ENCODE measurements at places on chromosomes 11 and 22.

DNA sequence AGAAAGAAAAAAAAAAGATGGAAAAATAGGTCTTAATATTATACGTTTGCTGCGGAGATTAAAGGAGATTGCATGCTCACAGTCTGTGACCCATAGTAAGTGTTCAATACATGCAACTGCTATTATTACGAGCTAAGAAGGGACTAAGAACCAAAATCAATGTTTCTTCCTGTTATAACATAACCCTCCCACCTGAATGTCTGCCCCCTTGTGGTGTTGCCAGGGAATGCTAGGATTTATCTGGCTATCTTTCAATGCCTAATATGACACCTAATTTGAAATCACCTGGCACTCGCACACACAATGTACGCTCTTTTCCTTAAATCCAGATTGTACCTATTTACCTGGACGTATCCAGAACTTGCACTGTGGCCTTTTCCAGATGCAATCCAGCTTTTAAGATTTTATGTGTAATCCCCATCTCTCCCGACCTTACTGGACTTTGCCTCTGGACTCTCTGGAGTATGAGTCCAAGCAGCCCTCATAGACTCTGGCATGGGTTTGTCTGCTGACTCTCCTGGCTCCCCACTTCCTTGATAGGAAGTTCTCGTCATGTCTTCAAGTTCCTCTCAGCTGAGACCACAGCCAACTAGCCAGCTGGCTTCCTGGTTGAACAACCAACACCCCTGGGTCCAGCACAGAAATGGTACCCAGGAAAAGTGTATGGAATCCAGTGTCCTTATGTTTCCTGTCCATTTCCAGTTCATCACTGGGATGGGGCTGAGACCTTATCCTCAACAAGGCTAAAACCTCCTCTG, 151.5 kb downstream of the CCDC34 start:
- no peak for DNase-seq

GRCh38 chr11:125977333-125977732, 31.5 kb downstream of the VSIG10L2 start:
- no peak for DNase-seq

DNA sequence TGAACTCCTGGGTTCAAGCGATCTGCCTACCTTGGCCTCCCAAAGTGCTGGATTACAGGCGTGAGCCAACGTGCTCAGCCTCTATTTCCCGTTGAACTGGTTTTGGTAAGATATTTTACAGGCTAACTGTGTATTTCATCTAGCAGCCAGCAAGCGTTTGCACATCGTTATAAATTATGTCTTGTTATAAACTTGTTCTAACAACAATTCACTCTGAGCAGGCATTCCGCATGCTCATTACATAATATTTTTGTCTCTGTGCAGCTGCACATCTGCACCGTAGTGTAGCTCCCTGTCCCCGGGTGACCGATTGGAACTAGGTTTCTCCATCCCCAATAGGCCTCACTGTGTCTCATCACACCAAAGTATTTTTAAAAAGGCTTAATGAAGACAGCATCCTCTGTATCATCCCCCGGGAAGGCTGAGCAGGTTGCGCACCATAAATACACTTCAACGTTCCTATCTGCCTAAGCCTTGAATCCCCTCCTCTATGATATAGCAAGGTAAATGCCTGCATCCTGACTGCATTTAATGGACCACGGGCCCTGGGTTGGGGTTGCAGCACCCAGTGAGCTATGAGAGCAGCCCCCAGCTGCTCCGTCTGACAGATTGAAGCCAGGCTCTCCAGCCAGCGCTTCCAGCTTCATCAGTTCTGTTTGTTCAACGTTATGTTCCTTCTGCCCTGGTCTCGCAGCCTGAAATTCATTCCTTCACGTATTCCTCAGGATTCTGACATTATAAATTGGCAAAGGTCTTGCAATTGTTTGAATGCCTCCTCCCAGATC, 47.7 kb downstream of the TST start:
- peak; percentile 44 for DNase-seq

- no peak for DNase-seq
These were observed 263.3 kb upstream of the SORL1-AS1 start for GRCh38 chr11:121716060-121716459.

DNA sequence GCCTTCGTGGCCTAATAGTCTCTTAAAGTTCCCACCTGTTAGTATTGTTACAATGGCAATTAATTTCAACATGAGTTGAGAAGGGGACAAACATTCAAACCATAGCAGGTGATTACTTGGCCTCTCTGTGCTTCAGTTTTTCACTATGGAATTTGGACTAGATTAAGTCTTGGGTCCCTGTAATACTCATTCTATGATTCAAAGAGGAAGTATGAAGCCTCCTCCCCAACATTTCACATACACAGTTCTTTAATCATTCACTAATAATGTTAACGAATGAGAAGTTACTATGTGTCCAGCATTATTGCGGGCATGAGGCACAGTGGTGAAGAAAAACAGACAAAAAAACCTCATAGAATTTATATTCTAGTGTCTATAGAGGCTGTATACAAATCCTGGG, 19.9 kb upstream of the USP47 start:
- DNase-seq: no peak
